Stimulated activated CD8-positive, alpha-beta memory T cell treated with anti-CD3 and anti-CD28 coated beads, Interleukin-15, amount 100 ng/mL, for 24 hours (primary cell): ENCODE measurements at places on chromosomes 2 and 18.

DNA sequence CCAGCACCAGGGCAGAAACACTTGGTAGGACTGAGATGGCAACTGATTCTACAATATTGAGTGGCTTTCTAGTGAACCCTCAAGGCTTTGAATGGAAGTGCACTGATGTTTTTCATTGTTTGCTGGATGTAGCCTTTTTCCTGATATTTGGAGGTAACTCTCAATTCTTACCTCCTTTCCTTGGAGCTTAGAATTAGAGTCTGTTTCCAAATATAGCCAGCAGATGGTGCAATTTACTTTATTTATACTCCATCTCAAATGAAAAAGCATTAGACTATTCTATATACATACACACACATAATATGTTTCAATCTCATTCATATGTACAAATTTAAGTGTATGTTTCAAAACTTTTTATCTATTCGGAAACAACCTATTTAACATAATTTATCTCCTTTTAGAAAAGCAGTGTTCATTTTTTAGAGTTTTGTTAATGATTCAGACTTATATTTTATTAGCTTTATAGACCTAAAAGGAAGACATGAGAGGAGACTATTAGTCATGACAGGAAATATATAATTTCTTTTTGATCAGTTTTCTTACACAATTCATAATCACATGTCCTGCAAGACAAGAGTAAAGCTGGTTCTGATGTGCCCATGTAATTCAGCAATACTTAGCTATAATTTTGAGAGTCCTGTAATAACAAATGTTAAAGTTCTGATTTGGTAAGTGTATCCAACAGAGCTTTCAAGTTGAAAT, 124.8 kb downstream of the NUP35 start:
- no peak for DNase-seq

DNA sequence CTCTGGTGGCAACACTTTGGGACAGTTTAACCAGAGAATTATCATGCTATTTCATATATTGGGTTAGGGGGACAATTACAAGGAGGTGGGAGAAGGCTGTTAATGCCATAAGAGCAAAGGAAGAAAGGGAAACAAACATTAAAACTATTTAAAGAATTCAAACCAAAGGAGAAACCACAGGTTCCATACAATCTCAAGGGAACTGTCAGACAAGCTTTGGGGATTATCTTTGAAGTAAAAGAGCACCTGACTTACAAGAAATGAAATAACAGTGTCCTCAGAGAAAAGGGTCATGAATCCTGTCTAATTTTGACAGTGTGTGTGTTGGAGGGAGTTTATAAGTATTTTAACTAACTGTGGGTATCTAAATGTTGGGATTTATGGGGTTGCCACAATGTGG, 44.4 kb downstream of the CERS6 start:
- DNase-seq = no peak

GRCh38 chr2:5706717-5707455, 14.7 kb downstream of the SOX11 start:
- DNase-seq = no peak

DNA sequence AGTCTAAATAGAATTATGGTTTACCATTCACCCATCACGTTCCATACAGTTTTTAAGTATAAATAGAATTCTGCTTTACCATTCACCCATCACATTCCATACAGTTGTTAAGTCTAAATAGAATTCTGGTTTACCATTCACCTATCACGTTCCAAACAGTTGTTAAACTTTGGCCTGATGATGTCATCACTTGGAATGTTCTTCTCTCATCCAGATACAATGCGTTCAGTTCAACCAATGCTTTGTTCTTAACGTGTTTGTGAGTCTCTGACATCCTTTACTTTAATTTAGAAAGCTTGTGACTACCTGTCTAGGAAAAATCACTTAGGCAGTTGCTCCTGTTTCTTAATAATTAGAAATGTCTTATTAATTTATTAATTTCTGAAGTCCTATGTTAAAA, 236.3 kb upstream of the RASGRP3 start:
- no peak for DNase-seq

DNA sequence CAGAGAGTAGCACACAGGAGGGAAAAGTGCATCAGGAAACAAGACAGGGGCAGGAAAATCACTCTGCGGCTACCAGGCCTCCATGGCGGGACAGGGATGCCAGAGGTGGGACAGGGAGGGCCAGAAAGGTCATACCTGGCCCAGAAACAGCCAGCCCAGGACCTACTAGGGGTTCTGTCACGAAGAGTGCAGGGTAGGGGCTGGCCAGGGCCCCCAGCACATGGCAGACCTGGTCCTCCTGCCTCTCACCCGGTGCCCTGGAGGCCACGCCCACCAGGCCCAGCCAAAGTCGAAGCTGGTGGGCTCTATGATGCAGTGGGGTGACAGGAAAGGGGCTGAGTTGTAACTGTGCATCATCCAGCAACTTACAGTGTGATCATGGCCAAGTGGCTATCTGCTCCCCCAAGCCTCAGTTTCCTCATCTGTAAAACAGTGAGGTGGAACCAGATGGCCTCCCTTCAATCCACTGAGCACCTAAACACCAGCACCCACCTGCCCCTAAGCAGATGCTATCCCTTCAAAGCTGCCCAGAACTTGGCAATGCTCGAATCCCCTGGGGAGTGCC, 10.6 kb downstream of the CYP26B1 start:
- no peak for DNase-seq

DNA sequence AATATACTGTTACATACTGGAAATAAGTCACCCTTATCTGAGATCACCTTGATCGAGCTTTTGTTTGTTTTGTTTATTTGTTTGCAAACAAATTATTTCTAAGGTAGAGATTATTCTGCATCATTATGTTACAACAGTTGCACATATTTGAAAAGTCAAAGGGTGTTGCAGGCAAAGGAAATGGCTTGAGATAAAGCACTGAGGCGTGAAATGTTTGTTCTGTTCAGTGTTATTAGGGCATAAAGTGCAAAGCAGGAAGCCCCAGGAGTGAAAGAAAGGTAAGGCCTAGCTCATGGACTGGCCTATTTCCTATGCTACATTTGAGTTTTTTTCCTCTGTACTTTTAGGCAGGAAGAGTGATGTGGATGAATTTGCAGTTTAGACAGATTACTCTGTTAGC, 1815.6 kb upstream of the LRRTM1 start:
- DNase-seq = no peak

DNA sequence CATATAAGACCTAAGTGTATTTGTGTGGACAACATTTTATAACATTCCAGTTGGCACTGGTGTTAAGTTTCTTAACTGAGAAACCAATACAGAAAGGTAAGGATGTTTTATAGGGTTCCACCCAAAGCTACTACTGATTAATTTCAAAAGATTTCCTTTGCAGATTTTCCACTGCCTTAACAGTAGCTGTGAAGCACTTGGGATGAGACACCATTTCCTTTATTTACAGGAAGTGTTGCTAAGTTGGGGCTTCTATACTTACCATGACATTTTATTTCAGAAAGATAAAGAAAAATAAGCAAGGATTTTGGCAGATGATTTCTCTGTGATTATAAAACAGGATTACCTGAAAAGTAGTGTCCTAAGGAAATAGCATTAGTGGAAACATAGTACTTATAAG, 234.3 kb downstream of the CALCRL start:
- no peak for DNase-seq

- no peak for DNase-seq
Observed at GRCh38 chr2:70084973-70085710, 2.1 kb upstream of the PCBP1 start.

GRCh38 chr2:209472112-209472832, 48.4 kb downstream of the MAP2 start:
- no peak for DNase-seq

DNA sequence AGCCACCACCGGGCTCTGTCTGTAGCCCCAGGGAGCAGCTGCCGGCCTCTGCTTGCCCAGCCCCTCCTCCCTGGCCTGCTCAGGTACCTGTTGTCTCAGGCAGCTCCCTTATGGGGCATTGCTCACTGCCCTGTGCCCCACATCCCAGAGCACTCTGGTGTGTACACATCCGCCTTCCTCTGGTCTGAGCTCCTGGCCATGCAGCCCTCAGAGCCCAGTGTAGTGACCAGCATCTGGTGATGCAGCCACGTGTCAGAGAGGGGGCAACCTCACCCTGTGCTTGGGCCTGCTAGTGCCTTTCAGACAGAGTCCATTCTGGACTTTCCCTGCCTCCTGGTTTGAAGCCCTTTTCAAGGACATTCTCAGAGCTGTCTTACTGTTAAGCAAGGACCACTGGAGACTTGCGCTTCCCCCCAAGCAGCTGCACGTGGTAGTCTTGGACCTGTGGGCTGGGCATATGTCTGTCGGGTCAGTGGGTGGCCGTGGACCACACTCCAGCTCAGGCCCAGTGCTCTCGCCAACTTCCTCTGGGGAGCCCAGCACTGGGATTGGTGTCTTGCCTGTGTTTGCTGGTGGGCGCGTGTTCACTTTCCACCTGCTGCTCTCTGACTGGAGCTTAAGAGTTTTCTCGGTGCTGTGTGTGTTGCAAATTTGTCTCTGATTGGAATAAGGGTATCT, 30.7 kb downstream of the DGKD start:
- no peak for DNase-seq

DNA sequence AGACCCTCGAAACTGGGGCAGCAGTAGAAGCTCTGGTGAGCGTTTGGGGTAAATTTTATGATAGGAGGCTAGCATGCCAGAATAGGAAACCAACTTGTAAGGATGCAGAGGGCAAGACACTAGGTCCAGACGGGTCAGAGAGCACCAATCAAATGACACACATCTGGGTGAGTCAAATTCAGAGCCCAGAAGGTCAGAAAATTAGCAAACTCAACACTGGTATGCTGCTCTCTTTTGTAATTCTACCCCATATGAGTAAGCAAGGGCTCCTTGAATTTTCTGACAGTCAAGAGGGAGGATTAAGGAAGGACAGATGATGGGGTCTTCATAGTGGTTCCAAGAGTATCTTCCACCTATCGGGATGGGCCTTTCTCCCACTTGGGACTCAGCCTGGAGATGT, 209.8 kb downstream of the BCL2 start:
- DNase-seq = no peak

- DNase-seq = no peak
Observed at GRCh38 chr2:88667219-88667618, 24.3 kb upstream of the RPIA start.

DNA sequence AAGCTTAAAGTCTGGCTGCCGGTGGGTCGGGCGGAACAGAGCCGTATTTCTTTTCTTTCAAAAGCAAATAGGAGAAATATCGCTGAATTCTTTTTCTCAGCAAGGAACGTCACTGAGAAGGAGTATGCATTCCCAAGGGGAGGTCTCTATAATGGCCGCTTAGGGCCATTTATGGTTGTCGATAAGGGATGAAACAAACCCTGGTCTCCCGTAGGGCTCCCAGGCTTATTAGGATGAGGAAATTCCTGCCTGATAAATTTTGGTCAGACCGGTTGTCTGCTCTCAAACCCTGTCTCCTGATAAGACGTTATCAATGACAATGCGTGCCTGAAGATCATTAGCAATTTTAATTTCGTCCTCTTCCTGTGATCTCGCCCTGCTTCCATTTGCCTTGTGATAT, 227.7 kb upstream of the ZEB2 start:
- DNase-seq = no peak

GRCh38 chr2:25279091-25279651, 62.6 kb downstream of the DNMT3A start:
- no peak for DNase-seq

- DNase-seq = no peak
Observed at GRCh38 chr2:144834363-144834762, 314.4 kb upstream of the ZEB2 start.

GRCh38 chr2:236513956-236514355, 55.7 kb upstream of the ACKR3 start:
- no peak for DNase-seq

DNA sequence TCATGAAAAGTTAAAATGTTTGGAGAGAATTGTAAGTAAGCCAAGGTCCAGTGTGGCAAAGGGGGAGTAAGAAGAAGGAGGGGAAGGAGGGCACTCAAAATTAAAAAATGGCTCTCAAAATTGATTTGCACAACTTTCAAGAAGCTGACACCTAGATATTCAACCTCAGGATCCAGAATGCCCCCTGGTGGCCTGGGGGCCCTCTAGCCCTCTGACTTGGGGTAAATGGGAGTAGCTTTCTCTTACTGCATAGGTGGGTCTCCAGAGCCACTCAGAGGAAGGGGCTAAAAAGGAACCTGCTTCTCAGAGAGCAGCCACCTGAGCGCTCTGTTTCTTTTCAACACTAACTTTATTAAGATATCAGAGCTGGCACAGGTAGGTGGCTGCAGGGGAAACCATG, 968.5 kb downstream of the BCL11A start:
- DNase-seq = no peak

GRCh38 chr2:112814278-112814677, 22.3 kb downstream of the IL1B start:
- no peak for DNase-seq

DNA sequence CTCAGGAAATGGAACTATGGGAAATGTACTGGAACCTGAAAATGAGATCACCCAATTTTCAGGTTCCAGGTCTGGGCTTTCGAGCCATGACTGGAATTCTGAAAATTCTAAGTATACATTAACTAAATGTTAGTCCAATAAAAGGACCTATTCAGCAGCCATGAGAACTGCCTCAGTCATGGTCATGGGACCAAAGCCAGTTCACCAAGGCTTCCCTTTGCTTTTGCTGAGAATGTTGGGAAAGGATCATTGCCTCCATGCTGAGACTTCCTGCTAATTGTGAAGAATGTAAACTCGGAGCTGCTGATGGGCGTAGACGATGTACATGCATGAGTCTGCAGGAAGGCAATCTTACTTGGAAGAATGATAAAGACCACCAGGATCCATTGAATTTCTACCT, 624.4 kb upstream of the SOX11 start:
- DNase-seq = no peak

GRCh38 chr18:51091270-51091669, 61.3 kb downstream of the SMAD4 start:
- DNase-seq = no peak

DNA sequence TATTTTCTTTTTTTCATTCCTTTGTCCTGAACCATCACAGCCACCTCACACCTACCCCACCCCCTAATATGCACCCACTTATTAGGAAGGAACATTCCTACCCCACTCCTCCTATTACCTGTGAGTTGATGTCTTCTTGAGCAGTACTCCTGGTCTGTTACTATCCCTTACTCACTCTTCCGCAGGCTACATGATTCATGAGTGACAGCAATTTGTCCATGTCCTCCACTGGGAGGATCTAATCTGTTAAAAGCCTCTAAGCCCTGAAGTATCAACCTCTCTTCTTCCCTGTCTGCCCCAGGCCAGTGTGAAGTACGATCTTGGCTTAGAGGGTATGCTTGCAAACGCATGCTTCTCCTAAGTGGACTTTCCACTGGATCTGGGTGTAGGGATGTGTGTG, 75.6 kb upstream of the RFX8 start:
- no peak for DNase-seq
